ENCODE measurements at places on chromosomes 4 and X. TPM values are rescaled to one million over a fixed set of nuclear protein-coding genes. Genes with fewer than 3 reads are reported as not detected.

DNA sequence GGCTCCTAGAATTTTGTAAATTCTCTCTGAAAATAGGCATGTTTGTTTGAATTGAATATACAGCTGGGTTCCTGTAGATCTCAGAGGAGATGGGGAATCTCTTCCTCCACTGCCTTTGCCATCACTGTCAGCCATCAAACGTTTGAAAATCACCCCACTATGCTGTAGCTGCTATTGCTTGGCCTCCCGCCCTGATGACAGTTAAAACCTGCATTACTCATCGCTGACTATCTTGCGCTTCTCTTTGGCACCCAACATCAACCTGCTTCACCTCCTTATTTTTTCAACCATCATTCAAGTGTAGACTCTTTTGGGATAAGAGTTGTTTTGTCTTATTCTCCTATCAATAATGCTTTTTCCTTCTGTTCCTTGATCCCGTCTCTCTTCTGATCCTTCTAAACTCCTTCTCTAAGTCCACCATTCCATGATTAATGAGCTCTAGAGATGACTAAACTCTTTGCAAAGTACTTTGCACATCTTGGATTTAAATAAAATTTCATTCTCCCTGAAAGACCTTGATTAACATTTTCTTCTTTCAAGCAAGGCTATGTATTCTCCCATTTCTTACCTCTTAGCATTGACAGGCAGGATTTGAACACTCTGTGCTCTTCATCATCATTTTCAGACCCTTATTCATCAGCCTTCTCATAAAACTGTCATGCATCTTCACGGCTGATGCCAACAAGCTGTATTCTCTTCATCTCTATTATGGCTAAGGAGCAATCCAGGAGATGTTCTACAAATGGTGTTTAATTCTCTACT, 133.0 kb downstream of the SNCA start:
- DNase-seq = no peak

DNA sequence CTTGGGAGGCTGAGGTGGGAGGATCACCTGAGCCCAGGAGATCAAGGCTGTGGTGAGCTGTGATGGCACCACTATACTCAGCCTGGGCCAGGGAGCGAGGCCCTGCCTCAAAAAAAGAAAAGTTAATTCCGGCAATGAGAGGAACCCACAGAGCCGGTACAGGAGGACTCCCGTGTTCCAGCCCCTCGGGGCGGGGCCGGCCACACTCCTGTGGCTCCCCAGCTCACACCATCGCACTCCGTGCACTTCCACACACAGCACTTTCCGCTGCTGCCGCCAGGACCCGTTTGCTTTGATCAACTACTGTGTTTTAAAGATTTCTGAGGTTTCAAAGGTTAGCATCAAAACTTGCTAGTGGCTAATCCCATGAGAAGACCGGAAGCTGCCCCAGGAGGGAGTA, 171.7 kb downstream of the AFAP1 start:
- no peak for DNase-seq

GRCh38 chr4:92825256-92825655, 521.5 kb downstream of the GRID2 start:
- DNase-seq = no peak

The CMC4 gene
- polyA plus RNA-seq = 8.3 TPM

DNA sequence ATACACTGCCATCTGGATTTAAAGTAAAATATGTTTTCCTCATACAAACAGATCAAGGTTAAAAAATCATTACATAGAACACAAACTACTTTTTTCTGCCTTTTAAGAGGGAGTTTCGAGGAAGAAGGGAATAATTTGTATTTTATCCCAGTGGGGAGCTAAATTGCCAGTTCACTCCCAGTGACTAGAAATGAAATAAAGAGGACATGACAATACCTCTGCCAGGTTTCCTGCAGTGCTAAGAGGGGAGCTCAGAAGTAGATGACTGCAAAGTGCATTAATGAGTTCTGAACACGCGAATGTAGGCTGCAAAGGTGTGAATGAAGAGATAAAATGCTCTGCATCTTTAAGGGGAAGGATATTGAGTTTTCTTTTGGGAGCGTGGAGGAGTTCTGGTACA, 69.7 kb downstream of the SRPX start:
- no peak for DNase-seq

DNA sequence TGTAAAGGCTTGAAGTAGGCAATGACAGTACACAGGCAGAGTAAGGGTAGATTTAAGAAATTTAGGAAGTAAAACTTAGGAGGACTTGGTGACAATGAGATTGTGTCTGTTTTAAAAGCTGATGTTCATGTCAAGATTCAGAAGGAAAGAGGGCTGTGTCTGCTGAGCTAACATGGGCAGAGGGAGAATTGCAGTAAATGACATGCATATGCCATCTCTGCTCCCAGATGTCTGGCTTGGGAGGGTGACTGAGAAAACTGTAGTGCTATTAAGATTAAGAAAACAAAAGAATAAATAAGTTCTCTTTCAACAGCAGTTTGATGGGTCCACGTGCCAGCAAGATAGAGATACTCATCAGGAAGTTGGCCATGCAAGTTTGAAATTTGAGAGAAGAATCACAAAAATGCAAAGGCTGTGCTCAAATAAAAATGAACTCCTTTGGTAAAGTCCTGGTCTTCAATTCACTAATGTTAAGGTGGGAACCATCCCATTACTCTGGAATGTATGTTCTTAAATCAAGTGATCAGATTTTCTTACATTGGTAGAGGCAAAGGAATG, 7.2 kb downstream of the NFXL1 start:
- no peak for DNase-seq

GRCh38 chrX:104659005-104659744, 93.2 kb downstream of the IL1RAPL2 start:
- no peak for DNase-seq

DNA sequence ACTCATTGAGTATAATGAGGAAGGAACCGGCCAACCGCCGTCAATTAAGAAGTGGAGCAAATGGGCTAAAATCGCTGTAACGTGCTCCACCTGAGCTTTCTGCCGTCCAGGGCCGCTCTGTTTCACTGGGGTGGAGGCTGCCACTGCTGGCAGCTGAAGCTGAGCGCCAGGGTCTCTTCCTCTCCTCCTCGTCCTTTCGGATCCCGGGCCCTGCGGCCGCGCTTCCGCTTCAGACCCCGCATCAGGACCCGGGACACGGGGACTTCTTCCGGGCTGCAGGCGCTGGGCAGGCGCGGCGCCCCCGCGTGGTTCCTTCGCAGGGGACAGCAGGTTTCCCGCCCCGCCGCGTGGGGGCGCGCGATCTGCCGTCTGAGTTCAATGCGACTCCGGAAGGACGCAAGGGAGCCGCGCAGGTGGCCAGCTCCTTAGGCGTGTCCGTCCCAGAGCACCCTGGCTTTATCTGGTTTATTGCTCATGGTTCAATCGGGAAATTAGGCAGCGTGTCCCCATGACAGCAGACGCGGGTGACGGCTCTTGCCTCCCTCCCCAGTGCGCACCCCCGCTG, 519.8 kb downstream of the TRIML1 start:
- no peak for DNase-seq

The HAND2 gene
- not detected for polyA plus RNA-seq

DNA sequence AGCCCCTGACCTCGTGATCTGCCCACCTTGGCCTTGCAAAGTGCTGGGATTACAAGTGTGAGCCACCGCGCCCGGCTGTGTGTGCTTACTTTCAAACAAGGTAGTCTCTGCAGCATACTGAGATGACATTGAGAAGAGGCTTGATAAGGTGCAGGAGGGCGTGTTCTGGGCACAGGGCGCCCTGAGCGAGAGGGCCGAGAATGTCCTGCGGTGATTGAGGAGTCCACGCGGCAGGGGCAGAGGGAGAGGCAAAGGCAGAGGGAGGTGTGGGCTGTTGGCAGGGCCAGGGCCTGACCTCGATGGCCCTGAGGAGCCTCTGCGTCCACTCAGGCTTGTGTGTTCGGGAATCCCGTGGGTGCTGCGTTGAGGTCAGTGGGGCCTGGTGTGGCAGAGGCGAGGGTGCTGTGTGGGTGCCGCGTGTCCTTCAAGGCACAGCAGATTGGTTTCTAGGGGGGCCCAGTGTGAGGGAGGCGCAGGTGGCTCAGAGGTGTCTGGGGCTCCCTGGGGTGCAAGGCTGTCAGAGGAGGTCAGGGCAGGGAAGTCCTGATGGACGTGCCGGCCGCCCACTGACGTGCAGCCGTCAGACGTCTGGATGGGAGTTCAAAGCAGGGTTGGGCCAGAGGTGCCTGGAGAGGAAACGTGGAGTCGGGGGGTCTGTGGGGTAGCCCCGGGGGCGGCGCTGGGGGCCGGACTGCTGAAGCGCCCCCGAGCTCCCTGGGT, 12.1 kb downstream of the PCGF3 start:
- DNase-seq = no peak

The RIBC1 gene
- polyA plus RNA-seq = 0.04 TPM

DNA sequence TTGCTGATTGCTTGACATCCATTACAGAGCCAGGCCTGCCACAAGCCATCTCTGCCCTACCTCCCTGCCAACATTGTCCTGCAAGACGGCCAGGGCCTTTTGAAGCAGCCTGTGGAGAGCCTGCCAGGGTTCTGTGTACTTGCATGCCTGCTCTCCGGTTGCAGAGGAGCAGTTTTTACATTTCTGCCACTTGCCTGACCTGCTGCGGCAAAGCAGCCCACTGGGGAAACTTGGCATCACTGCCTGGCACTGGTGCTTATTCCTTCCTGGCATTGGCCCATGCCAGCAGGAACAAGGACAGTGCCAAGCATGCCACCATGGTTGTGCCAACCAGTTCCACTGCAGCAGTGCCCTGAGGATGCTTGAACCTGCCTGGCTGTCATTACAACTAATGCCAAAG, 167.1 kb downstream of the NHS start:
- DNase-seq = no peak

DNA sequence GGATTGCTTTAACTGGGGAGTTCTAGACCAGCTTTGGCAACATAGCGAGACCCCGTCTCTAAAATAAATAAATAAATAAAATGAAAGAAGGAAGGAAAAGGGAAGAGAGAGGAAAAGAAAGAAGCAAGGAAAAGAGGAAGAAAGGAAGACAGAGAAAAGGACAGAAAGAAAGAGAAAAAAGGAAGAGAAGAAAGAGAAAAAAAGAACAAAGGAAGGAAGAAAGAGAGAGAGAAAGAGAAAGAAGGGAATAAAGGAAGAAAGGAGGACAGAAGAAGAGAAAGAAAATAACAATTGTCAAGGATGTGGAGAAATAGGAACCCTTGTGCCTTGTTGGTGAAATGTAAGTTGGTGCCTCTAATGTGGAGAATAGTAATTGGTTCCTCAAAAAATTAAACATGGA, 74.6 kb downstream of the ANAPC4 start:
- no peak for DNase-seq

GRCh38 chrX:31836479-31836878, 764.6 kb upstream of the FTHL17 start:
- no peak for DNase-seq

GRCh38 chr4:107709916-107710315, 10.1 kb downstream of the PAPSS1 start:
- no peak for DNase-seq

The DACH2 gene
- polyA plus RNA-seq = not detected

DNA sequence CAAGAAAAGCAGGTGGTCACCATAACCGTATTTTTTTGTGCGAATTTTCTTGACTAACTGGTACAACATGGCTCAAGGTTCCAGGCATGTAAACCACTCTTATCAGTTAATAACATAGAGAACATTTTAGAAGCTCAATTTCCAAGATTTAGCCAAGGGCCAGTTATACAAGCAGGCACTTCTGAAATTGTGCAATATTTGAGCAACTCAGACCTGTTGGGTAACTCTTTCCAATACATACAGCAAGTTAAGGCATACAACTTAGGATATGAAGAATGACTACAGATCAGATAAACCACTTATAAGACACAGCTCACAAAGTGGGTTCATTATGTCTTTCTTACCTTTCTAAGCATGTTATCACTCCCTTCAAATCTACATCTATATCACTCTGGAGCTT, 43.9 kb downstream of the ZNF280C start:
- DNase-seq = no peak

DNA sequence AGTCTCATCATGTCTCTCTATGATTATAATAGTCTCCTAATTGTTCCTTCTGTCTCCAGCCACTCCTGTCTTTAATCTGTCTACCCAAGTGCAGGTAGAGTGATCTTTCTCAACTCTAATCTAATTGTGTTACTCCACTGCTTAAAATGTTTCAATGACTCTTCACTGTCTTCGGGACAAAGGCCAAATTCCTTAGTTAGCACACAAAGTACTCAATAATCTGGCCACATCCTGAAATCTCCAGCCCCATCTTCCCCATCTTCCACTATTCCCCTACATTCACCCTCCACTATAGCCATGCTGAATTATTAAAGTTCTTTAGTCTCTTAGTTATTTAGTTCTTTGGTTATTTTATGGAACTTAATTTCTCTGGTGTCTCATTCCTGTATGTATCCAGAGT, 353.3 kb downstream of the OPHN1 start:
- DNase-seq = no peak

DNA sequence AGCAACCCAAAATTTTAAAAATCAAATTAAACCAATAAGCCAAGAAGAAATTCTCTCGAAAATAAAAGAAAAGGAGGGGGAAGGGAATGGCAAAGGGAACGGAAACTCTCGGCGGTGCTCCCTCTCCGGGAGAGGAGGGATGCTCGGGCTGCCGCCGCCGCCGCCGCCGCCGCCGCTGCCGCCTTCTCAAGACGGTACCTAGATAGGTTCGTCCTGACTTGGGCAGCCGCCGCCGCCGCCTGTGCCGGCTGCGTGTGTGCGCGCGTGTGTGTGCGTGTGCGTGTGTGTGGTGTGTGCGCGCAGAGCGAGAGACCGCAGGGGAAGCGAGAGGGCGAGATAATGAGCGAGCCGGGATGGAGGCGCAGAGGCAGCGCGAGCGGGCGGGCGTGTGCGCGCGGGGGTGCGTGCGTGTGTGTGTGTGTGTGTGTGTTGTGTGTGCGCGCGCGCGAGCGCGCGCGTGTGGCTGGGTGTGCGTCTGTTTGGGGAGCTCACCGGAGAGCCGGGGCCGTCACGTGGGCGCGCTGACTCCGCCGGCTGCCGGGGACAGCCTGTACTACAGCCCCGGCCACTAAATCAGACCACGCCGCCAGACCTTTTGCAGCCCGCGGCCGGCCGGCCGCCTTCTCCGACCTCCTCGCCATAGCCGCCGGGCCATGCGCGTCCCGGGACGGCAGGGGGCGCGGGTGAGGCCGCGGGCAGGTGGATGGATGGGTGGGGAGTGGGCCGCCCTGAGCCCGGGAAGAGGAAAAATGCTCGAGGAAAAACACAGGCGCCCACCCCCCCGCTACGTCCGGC, 111.6 kb downstream of the DHX15 start:
- peak; percentile 50 for DNase-seq

The INTS12 gene
- polyA plus RNA-seq = 16.0 TPM

- DNase-seq = no peak
Observed at GRCh38 chr4:107799669-107800450, 24.9 kb upstream of the SGMS2 start.

The GPRASP1 gene
- 0.38 TPM for polyA plus RNA-seq

DNA sequence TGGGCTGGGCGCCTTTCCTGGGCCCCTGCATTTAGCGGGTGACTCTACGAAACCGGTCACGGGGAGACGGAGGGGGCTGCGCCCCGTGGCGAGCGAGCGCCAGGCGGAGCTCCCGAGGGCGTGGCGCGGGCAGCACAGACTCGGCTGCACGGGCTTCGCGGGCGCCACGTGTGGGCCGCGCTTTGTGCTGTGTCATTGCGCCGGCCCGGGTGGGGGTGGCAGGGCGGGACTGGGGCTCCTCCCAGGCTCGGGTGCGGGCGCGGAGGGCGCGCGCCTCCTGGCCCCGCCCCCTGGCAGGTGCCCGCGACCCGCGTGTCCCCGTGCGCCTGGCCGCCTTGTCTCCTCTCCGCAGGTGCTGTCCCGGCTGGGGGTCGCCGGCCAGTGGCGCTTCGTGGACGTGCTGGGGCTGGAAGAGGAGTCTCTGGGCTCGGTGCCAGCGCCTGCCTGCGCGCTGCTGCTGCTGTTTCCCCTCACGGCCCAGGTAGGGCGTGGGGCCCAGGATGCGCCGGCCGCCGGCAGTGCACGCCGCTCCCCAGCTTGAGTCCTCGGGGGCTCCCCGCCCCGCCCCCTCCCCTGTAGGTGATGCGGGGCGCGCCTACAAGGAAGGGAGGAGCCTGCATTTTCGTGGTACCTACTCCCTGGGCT, 651 bp downstream of the UCHL1 start:
- no peak for DNase-seq

Data from HepG2 (cell line).